ENCODE measurements at places on chromosomes 5 and 9.
A peak's percentile ranks its signal among the peaks of the same experiment; 100 is the strongest.

DNA sequence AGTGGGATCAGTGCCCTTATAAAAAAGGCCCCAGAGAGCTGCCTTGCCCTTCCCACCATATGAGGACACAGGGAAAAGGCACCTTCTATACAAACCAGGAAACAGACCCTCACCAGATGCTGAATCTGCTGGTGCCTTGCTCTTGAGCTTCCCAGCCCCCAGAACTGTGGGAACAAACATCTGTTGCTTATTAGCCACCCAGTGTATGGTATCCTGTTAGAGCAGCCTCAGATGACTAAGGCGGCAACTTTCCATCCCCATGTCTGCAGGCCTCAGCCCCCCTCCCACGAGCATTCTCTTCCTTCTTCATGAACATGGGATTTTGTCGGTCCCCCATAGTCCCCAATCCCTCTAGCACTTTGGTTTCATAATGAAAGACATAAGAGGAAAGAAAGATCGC lies 202.5 kb upstream of the GAS1 start:
- DNase-seq, result no peak

- no peak for DNase-seq
Measured at GRCh38 chr9:98432960-98433359, 177.5 kb upstream of the TBC1D2 start.

DNA sequence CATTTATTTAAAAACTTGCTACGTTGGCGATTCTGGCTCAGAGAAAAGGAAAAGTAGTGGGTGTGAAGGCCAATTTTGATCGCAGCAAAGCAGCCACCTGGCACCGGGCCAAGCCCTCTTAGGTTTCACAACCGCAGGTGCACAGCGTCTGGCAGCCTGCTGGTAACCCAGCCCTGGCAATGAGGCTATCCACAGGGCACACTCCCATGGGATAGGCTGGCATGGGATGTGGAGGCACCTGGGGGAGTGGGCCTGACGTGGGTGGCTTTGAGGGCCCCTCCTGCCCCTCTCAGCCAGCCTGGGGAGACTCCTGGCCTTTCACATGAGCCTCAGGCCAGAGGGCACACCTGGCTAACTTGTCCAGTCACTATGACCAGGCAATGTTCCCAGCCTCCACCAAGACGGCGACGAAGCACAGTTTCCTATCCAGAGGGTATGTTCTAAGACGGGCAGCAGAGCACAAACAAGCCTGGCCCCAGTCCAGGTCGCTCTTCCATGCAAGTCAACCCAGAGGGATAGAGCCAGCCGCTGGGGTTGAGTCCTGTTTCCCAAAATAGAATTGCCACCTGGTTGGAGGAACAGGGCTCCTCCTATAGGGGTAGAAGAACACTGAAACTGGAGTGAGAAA lies 19.0 kb downstream of the CMBL start:
- DNase-seq, result peak; percentile 50

DNA sequence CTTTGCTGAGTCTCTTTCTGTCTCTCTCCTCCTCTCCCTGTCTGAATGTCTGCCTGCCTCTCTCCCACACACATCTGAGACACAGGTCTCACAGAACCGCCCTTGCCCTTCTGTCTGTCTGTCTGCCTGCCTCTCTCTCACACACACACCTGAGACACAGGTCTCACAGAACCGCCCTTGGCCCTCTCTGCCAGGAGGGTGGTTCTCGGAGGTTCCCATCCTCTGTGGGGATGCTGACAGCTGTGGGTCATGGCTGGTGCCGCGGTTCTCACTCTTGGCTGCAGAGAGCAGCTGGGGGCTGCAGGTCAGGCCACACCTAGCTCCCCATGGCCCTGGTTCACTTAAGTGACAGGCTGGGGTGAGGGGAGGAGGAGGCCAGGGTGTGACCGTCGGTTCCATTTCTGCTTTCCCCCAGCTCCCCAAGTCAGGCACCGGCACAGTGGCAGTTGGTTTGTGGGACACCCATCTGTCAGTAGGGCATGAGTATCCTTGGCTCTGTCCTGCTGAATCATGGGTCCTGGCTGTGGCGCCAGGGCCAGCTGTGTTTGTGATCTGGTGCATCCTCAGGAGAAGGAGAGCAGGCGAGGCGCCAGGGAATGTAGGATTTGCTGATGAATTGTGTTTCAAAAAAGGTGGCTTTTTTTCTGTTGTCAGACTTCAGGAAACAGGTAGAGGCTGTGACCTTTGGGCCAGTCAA lies 42.3 kb upstream of the CLPTM1L start:
- DNase-seq, result no peak

DNA sequence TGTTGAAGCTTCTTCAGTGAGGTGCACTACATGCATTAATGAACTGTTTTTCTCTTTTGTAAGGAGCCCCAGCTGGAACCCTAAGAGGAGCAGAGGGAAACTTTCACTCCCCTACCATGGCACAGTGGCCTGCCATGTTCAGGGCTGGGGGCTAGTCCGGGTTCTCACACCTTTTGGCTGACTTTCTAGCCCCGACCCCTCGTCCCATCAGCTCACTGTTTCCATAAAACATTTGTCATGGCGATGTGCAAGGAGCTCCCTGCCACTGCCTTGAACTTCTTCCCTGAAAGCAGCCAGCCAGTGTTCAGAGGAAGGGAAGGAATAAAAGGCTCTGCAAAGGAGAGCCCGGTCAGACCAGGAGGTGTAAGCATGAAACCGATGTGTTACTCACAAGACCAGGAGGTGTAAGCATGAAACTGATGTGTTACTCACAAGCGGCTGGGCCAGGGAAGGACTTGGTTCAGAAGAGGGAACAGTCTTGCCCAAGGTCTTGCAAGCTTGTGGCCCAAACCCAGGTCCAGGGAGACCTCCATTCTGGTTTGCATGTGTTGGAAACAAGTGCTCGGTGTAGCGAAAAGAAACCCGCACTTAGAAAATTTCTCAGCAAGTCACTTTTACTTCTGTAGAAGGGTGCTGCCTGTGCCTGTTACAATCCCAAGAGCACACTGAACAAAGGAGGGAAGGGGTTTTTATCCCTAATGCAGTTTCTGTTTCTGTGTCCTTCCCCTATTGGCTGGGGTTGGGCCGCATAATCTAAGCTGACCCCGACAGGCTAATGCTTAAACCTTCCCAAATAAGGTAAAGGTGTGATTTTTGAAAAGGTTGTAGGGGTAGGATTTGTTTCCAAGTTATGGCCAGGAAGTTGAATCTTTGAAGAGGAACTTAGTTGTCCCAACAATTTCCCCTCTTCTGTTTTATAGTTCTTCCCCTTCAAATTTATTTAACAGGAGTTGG lies 3.4 kb upstream of the ABO start:
- DNase-seq, result no peak

DNA sequence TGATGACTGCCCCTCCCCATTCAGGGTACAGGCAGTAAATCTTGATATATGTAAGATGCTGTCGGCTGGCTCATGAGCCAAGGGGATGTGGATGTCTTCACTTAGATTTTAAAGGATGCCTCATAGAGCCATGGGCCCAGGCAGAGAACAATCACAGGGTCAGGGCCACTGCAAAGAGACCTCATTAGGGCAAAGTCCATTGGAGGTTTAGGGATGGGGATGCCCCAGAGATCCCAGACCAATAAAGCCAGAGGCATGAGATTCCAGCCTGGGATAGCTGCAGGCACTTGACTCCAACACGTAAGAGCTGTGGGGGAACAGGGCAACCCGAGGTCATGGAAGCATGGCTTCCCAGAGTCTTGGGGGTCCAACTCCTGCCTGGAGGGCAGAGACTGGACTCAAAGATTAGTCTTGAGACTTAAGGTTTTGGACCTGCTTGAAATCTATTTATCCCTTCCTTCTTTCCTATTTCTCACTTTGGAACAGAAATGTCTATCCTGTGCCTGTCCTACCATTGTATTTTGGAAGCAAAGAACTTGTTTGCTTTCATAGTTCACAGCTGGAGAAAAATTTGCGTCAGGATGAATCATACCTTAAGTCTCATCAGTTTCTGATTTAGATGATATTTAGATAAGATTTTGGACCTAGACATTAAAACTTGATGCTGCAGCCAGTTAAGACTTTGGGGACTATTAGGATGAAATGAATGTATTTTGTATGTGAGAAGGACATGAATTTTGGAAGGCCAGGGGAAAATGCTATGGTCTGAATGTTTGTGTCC lies 101.3 kb upstream of the ADRA1B start:
- no peak for DNase-seq

DNA sequence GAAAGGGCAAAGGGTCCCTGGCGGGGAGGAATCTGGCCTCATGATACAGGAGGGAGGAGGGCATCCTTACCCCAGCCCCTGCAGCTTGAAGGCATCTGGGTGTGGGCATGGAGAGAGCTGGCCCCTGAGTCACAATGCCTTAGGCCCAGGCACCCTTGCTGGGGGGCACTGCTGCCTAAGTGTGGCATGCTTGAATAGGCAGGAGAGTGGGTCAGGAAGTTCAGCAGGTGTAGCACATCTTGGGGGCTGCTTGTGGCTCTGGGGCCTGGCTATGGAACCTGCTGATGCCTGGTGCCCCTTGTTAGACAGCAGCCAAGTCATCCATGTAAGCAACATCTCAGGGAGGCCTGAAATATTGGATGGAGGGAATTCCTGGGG lies 63.1 kb downstream of the HSPA4 start:
- no peak for DNase-seq

DNA sequence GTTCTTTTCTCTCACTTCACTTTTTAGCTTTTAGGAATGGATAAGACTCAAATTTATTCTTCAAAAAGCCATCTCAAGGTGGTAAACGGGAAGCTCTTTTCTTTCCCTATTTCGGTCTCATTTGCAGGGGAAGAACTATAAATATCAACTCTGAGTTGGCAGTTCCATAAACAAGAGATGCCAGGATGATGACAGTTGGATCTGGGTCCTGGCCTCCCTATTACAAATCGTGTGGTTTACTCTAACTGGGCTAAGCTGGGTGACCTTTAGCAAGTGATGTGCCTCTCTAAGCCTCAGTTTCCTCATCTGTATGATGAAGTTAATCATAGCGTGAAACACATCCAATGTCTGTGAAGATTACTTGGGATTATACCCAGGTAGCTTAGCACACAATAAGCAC lies 44.2 kb downstream of the TLE4 start:
- no peak for DNase-seq

- no peak for DNase-seq
Measured at GRCh38 chr9:2489838-2490314, 131.7 kb upstream of the VLDLR start.

- no peak for DNase-seq
Measured at GRCh38 chr9:116900543-116900942, 213.4 kb downstream of the TRIM32 start.

- no peak for DNase-seq
Measured at GRCh38 chr5:64869419-64869818, 100.7 kb downstream of the CWC27 start.

- DNase-seq, result no peak
Measured at GRCh38 chr5:168734119-168734518, 155.0 kb upstream of the PANK3 start.

DNA sequence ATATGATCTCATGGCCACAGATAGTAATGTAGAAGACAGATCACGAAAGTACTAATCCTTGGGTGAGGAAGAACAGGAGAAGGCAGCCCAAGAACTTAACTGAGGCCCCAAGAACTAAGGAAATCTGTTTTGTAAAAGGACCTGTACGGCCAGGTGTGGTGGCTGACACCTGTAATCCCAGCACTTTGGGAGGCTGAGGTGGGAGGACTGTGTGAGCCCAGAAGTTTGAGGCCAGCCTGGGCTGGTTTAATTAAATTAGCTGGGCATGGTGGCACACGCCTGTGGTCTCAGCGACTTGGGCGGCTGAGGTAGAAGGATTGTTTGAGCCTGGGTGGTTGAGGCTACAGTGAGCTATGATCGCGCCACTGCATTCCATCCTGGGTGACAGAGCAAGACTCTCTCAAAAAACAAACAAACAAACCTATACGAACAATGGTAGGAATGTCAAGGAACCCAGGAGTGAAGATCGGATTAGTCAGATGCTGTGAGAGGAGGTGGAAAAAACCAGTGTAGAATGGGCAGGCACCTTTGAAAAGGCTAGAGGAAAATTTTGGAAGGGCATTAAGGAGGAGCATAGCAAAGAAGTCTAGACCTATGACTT lies 283.8 kb upstream of the DMRT1 start:
- DNase-seq, result no peak

DNA sequence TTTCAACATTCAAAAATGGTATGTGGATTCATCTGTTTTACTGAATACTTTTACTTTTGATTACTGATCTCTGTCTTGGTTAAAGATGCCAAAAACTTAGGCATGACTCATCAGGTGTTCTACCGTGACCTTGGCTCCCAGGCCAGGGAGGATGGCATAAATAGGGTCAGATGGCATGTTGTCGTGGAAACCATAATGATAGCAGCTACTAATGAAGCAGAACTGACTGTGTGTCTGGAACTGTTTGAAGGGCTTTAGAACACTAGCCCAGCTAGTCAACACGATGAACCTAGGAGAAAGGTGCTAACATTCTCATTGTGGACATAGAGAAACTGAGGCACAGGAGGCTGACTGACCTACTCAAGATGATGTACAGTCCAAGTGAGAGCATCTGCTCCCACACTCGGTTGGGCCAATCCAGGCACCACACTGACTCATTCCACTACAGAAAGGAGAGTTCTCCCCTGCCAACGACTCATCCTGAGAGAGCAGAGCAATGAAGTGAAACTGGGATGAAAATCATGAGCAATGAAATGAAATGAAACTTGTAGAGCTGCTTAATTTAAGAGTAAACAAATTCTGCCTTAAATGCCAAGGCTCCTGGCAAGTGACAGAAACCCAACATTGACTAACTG lies 116.0 kb downstream of the TENT4A start:
- DNase-seq, result peak; percentile 58

DNA sequence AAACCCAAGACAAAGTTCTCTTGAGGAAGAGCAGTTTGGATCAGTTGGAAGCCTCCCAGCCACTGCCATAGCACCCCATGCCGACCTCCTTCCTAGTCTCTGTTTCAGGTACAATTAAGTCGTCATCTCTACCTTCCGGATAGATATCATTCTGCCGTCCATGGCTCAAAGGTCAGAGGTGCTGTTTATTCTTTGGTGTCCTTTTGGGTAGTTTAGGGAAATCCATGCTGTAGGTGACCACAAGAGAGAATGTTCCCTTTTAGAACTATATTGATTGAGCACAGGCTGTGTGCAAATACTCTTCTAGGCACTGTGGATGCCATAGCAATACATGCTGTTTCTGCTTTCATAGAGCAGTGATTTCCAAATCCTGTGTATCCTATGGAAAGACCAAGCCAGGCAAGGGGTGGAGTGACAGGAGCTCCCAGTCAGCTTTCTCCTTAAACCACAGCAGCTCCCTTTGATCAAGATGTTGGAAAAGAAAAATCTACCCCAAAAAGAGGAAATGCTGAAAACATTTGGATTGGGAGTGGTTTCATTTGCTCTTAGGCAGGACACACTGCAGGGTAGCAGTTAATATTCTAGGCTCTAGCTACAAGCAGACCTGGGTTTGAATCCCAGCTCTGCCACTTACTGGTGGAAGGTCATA lies 127.9 kb downstream of the PALM2AKAP2 start:
- DNase-seq, result no peak

GRCh38 chr5:179243333-179243732 lies 101.9 kb downstream of the ADAMTS2 start:
- DNase-seq, result no peak

Measured in stimulated activated CD4-positive, alpha-beta T cell treated with anti-CD3 and anti-CD28 coated beads, Interleukin-2, amount 100 ng/mL, for 24 hours (primary cell).